ENCODE measurements at places on chromosomes 6 and 20.

DNA sequence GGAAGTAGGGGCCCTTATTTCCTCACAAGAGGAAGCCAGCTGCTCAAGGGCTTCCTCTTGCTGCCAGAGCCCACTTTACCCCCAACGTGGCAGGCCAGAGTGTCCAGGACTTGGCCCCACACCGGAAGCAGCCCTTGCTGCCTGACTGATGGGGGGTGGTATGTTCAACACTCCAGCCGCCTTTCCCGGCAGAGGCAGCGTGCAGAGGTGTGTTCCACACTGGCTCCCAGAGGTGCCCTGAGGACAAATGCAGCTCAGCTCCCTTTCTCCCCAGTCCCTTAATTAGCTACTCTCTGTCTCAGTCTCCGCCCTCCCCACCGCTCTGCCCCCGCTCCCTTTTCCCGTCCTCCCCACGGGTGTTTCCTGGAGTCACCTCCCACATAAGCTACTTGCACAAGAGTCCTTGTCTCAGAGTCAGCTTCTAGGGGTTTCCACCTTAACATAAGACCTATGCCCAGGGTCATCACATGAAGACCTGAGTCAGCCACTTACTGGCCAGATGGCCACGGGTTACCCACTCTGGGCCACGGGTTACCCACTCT lies 61.7 kb upstream of the SHLD1 start:
- DNase-seq: peak; percentile 18

GRCh38 chr20:40691566-40692239 lies 2.7 kb upstream of the MAFB start:
- DNase-seq: no peak

- no peak for DNase-seq
Observed at GRCh38 chr20:58378704-58379103, 10.3 kb upstream of the VAPB start.

- no peak for DNase-seq
Observed at GRCh38 chr6:134722200-134722870, 227.6 kb downstream of the ALDH8A1 start.

GRCh38 chr20:58054780-58055373 lies 173.6 kb downstream of the ANKRD60 start:
- DNase-seq: no peak

- DNase-seq: no peak
Observed at GRCh38 chr6:158861686-158862381, 42.7 kb upstream of the EZR start.

DNA sequence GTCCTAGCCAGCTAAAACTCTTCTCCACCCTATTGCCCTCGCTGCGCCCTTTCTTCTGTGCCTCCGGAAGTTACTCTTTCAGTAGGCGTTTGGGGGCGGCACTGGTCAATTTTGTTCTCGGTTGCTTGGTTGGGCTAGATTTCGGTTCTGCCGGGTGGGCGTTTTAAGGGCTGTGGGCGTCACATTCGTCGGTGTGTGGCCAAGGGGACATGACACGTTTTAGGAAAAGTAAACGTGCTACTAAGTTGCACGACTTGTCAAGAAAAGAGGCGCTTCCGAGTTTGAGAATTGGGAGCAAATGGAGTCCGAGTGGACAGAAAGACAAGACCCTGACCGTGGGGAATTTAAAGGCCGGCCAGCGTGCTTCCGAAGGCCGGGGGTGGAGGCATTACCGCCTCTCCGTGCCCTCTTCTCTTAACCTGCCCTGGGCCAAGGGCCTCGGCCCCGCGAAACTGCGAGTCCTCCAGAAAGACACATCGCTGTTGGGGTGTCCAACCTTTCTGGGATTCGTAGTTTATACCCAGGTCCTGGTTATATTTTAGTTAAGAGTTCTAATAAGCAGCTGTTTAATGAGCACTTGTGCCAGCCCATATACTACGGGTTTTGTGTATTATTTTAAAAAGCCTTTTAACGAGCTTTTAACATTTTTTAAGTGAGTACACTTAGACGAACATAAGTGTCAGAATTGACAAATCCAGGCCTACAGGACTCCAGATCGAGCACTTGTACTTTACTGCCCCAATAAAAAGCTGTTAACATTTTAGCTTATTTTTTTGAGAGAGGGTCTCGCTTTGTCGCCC lies 664 bp upstream of the BAG6 start:
- DNase-seq: peak; percentile 99

DNA sequence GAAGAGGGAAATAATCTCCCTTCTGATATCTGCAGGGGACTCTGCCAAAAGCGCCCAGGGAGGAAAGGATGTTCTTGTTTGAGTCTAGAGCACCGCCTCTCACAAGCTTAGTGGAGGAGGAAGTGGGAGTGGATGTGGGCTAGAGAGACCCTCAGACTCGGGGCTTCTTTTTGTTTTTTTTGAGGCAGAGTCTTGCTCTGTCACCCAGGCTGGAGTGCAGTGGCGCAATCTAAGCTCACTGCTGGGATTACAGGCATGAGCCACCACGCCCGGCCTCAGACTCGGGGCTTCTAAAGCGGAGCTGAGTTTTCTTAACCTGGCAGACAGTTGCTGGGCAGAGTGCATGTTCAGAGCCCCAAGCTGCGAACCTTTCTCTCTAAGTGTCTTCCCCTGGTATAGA lies 310.8 kb downstream of the BMP7 start:
- no peak for DNase-seq

DNA sequence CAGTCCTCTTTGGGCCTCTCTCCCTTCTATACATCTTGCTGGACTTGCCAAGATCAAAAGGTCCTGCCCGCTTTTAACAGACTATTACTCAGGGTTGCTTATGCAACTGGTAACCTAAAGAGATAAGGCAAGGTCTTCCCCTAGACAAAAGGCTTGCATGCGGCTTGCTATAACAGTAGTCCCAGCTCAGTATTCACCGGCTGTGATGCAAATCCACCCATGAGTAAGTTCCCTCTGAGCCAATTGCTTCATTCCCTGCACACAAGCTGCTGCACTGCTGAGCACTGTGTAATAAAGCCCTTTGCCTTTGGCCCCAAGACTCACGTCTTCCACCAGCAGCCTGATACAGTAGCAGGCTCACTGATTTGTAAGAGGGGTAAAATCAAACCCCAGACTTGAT lies 363.8 kb downstream of the PRKN start:
- DNase-seq: peak; percentile 59

DNA sequence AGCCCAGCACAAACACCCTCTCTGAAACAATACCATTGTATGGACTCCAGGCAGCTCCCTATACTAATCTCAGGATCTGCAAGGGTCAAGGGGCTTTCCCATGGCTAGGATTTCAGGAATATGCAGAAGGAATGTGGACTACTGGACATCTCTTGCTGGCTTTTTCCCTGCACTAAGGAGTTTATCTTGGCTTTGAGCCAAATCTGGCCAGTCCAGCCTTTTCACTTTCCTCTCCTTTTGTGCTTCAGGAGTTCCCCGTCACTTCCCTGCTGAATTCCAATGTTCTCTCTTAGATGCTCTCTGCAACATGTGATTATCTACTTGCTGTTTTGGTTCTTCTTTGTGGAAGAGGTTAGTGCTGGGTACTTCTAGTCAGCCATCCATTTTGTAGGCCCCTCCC lies 568.2 kb downstream of the HDGFL1 start:
- DNase-seq: no peak

GRCh38 chr20:4369119-4369797 lies 352.5 kb upstream of the PRND start:
- no peak for DNase-seq

DNA sequence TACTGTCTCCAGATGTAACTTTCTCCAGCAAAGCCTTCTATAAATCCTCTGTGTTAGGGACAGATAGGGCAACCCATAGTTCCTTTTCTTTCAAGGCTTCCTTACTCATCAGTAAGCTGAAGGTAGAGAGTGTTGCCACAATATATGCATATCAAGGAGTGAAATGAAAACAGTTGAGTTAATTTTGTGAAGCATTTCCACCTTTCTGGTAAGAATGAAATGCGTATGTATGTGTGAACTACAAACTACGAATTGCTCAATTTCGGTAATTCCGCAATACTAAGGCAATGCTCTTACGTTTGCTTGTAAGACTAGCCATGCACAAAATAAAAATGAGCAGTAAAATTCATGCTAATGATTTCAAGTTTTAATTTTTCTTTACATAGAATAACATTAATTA lies 61.2 kb upstream of the HBS1L start:
- no peak for DNase-seq

GRCh38 chr6:15063253-15063853 lies 182.5 kb upstream of the JARID2 start:
- no peak for DNase-seq

GRCh38 chr6:37648465-37649330 lies 49.0 kb downstream of the MDGA1 start:
- peak; percentile 85 for DNase-seq

DNA sequence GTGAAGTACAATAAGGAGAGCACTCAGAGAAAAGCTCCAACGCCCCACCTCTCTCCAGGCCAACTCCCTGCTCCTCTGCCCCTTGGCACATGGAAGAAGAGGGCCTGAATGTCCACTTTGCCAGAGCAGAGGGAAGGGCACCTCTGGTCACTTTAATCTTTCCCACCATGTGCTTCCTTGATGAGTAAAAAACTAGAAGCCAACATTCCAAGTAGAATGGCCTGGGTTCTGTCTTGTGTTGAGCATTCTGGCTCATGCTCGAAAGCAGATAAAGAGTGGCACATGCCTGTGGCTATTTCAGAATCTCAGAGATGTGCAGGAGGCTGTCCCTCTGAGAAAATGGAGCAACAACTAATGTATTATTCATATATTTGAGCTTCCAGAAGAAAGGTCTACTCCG lies 177.4 kb upstream of the PLN start:
- DNase-seq: no peak

- DNase-seq: peak; percentile 75
Observed at GRCh38 chr6:44304282-44305199, 8.6 kb downstream of the AARS2 start.

- DNase-seq: no peak
Observed at GRCh38 chr20:39853050-39853449, 836.0 kb downstream of the MAFB start.

DNA sequence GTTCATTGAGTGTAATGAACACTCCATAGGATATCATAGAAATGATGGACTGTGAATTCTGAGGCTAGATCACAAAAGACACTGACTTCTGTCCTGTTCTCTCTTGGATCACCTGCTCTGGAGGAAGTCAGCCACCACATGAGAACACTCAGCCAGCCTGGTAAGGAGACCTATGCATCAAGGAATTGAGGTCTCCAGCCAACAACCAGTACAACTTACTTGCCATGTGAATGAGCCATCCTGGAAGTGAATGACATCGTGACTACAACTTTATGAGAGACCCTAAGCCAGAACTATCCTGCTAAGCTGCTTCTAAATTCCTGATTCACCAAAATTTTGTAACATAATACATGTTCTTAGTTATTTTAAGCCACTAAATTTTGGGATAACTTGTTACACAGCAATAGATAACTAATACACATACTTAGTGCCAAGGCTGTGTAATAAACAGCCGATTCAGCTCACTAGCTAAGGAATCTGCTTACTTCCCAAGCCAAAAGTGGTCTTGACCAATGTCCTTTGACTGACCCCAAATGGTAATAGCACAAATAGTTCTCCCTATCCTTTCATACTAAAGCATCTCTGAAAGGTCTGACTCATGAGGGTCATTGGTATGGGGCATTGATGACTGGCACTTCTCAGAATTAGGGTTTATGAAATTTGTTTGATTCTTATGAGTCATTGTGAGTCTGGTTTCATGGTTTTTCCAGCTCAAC lies 6.9 kb upstream of the CTNNBL1 start:
- no peak for DNase-seq

DNA sequence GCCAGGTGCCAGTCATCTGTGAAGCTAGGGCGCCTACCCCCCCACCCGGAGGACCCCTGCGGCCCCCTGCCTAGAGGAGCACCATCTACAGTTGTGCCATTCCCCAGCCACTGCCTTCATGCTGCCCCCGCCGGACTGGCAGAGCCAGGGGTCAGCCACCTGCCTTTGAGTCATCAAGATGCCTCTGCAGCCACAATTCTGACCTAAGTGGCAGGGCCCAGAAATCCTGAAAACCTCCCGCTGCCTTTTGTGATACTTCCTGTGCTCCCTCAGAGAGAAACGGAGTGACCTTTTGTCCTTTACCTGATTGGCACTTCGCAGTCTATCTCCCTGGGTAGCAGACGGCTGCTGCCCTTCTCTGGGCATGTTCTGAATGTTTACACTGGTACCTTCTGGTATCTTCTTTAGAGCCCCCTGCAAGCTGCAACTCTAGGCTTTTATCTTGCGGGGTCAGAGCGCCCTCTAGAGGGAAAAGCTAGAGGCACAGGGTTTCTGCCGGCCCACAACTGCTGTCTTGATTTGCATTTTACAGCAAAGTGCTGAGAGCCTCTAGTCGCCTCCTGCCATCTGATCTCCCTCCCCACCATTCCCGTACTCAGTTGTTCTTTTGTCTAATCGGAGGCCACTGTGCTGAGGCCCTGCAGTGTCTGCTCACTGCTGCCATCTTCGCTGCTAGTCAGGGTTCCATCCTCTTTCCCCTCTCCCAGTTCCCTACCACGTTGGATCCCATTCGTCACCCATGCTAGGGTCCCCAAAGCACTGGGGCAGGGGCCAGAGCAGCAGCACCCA lies 26.9 kb downstream of the SPATA2 start:
- peak; percentile 78 for DNase-seq

- no peak for DNase-seq
Observed at GRCh38 chr6:31899882-31900722, 1.8 kb downstream of the ZBTB12 start.

- DNase-seq: no peak
Observed at GRCh38 chr20:4350096-4350495, 334.7 kb upstream of the RNF24 start.

GRCh38 chr6:69090132-69090531 lies 455.1 kb downstream of the ADGRB3 start:
- DNase-seq: no peak

DNA sequence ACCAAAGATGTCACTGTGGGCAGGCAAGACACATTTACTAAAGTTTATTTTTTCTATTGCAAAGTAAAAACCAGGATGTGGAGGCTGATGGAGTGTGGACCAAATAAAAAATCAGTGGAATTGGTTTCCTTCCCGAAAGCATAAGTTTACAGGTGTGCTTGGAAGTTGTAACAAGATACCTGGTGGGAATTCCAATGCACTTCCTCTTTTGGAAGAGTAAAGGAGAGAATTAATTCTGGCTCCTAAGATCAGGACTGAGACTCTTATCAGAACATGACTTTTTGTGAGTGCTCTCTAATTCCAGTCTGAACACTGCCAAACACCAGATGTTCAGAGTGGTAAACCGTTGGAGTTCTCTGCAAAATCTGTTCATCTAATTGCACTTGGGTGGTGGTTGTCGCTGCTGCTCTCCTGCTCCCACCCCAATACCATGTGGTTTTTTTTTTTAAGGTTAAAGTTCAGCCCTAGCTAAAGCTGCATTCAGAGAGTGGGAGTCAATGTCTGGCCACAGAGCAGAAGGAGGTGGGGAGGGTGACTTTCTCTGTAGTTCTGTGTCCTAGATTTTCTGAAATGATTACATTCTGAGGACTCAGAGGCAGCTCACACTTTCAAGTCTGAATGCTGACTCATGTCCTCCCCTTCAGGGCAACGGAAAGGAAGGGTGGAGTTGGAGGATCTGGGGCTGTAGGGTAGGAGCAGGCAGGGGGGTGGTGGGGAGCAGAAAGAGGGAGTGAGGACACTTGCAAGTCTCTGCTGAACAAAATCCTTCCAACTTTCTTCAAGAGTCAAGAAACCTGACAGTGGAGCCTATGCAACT lies 275.8 kb upstream of the PRDM1 start:
- DNase-seq: peak; percentile 82
